Activated CD8-positive, alpha-beta memory T cell treated with anti-CD3 and anti-CD28 coated beads for 4 hours (primary cell): ENCODE measurements at places on chromosomes 3 and 15.

GRCh38 chr3:105401691-105402149, 35.0 kb downstream of the ALCAM start:
- no peak for DNase-seq

DNA sequence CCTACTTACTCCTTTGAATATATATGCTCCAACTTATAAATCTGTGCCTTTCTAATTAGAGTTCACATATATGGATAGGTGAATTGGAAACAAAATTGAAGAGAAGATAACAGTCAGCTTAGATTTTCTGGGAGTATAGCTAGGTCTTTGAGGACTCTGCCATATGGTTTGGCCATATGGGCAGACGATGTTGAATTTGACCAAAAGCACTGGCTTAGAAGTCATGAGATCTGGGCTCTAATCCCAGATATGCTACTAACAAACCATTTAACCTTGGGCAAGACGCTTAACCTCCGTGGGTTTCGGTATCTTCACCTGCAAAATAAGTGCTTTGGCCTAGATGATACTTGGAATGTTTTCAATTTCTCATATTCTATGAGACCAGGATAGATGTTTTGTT, 154.1 kb downstream of the LSAMP start:
- no peak for DNase-seq

GRCh38 chr3:14145670-14146380, 21.0 kb downstream of the TMEM43 start:
- no peak for DNase-seq

DNA sequence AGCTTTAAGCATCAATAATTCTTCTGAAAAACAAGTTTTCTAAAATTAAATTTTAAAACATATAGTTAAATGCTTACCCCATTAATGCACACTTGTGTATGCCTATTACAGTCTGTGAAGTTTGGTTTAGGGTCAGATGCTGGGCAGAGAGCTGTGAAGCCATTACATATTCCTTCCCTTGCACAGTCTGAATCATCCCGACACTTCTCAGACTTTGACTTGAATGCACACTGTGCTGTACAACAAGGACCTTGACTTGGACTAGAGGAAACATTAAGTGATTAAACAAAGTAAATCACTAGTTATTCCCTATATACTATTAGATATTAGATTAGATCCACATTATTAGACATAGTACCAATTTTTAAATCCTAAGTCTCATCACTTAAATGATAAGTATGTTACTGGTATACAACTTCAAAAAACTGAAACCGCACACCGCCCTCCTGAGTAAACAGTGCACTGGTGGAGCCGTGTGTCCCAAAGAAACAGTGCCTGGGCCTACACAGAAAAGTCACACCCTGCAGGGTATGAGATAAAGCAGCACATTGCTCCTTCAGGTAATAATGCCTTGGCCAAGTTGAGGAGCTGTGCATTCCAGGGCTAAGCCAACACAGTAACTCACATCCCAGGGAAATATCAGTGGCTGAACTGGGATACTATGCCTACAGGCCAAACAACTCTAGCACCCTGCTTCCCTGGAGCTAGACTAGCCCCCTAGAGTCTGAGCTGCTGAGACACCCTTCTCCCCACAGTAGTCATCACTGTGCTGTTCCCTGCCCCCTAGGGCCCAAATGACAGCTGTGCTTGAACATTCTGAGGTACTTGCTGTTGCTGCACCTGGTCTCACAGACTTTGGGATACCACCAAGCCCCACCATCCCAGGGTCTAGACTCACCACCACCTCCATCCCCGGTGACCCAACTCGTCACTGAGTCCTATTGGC, 137.5 kb downstream of the ADAM10 start:
- no peak for DNase-seq

GRCh38 chr3:180875124-180875698, 37.3 kb upstream of the FXR1 start:
- DNase-seq, result no peak

- no peak for DNase-seq
Measured at GRCh38 chr3:15800327-15800726, 2.5 kb upstream of the ANKRD28 start.

DNA sequence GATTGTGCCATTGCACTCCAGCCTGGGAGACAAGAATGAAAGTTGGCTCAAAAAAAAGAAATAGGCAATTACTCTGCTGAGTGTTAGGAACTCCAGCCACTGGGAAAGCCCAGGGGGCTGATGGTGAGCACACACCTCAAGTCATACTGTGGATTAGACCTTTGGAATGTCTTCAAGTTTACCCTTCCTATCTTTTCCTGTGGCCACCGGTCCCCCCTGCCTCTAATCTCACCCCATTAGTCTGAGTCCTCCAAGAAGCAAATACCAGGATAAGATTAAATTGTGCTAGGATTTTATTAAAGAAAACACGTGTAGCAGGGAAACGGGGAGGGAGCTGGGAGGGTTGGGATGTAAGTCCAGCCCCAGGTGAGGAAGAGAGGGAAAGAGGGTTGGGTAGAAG, 31.6 kb downstream of the TMEM40 start:
- no peak for DNase-seq

- DNase-seq, result no peak
Measured at GRCh38 chr15:80948651-80949292, 40.8 kb downstream of the MESD start.

- no peak for DNase-seq
Measured at GRCh38 chr15:74723754-74724334, 1.5 kb downstream of the CYP1A1 start.

- DNase-seq, result no peak
Measured at GRCh38 chr15:65404186-65404872, 18.4 kb downstream of the IGDCC4 start.

- DNase-seq, result no peak
Measured at GRCh38 chr3:3200632-3201212, 21.2 kb upstream of the CRBN start.

DNA sequence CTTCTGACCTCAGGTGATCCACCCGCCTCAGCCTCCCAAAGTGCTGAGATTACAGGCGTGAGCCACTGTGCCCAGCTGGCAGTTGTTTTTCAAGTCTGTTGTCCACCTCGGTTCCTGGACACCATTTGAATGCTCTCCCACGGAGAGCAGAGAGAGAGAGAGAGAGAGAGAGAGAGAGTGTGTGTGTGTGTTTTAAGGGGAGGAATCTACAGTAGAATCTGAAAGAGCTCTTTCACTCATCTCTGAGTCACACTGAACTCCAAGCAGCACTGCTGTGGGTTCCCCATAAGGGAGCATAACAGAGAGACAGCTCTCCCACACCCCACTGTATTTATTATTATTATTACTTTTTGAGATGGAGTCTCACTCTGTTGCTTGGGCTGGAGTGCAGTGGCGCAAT, 156.6 kb downstream of the RPLP1 start:
- no peak for DNase-seq

DNA sequence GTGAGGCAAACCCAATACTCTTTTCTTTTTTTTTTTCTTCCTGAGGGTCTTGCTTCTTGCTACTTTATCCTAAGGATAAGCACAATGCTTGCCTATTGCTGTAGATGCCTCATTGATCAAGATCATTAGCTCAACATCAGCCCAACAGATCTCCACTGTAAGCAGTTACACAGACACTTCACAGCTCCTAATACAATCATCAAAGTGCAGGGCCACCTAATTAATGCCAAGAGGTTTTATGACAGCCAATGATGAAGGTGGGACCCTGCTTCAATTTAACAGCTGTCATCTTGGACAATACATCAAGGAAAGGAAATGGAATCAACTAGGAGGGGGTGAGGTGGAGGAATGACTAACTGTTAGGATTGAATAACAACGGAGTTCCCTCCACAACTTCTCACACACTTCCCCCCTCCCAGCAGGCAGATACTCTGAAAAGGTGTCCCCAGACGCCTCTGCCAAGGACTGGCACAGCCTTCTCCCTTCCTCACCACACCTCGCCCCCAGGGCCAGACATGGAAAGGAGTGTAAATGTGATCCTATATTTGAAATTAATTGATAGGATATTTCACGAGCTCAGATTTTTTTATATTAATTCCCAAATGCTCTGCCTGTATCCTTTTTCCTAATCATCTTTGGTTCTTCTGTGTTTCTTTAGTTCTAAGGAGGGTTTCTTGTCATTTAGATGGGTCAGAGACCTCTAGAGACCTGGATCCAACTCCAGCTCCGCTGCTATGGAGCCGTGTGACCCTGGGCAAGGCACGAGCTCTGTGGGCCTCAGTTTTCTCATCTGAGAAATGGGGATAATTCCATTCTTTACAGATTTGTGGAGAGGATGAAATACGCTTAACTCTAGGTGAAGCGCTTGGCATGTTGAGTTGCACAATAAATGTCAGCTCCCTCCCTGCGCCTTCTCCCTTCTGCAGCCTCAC, 1.2 kb downstream of the DCLK3 start:
- DNase-seq, result no peak

- no peak for DNase-seq
Measured at GRCh38 chr15:77247116-77247515, 172.8 kb downstream of the PEAK1 start.

- no peak for DNase-seq
Measured at GRCh38 chr15:45802140-45802539, 167.3 kb downstream of the SQOR start.

DNA sequence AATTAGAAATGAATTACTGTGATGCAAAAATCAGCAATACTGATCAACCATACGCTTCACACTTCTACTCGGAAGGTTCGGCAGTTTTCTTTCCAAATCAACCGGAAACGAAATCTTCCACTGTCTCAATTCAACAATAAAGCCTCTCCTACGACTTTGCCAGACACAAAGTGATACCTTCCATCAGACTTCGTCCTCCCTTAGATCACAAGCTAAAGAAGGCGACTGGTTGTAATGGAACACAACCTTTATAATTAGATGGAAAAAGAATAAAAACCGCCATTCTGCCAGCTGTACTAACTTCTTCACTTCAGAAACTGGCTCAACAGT, 618 bp downstream of the PARL start:
- no peak for DNase-seq

GRCh38 chr3:77546246-77546645, 506.3 kb downstream of the ROBO2 start:
- no peak for DNase-seq

DNA sequence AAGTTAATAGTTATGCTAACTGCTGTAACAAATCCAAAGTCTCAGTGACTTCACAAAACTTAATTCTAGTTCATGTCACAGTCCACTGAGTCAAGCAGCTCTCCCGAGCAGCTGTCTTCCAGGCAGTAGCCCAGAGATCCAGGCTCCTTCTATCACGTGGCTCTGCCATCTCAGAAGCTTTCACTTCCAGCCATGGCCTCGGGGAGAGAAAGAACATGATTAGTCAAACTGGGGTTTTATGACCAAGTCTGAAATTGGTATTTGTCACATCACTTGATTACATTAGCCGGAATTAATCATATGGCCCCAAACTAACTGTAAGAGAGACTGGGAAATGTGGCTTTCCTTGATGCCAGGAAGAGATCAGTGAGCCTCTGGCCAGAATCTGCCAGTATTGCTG, 70.2 kb upstream of the DGKG start:
- no peak for DNase-seq

- no peak for DNase-seq
Measured at GRCh38 chr15:80985981-80986380, 3.6 kb downstream of the MESD start.

- no peak for DNase-seq
Measured at GRCh38 chr15:61794881-61795280, 265.4 kb downstream of the VPS13C start.

GRCh38 chr3:23762214-23762613, 43.5 kb upstream of the UBE2E1 start:
- DNase-seq, result no peak

DNA sequence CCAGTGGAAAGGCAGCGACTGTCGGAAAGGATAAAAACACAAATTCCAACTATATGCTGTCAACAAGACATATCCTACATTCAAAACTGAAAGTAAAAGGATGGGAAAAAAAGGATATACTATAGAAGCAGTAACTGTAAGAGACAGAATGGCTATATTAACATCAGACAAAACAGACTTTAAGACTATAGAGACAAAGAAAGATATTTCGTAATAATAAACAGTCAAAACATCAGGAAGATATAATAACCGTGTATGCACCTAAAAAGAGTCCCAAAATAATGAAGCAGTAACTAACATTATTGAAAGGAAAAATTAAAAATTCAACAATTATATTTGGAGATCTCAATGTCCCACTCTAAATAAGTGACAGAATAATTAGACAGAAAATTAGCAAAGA, 48.2 kb downstream of the ZNF148 start:
- DNase-seq, result no peak
